Omental fat pad (tissue), 4 donors: ENCODE measurements at places on chromosomes 3 and 15. TPM values are rescaled to one million over a fixed set of nuclear protein-coding genes. Genes with fewer than 3 reads are reported as not detected.

CKMT1B gene
- total RNA-seq: 2.3 TPM

GOLGA6A gene
- not detected for total RNA-seq

CEMIP gene
- total RNA-seq: 1.2 TPM

PLA2G4D gene
- not detected for total RNA-seq

FANCD2OS gene
- not detected for total RNA-seq

CRTAP gene
- 329 TPM for total RNA-seq

PCOLCE2 gene
- total RNA-seq: 197 TPM

CILP gene
- total RNA-seq: 35.1 TPM

DNA sequence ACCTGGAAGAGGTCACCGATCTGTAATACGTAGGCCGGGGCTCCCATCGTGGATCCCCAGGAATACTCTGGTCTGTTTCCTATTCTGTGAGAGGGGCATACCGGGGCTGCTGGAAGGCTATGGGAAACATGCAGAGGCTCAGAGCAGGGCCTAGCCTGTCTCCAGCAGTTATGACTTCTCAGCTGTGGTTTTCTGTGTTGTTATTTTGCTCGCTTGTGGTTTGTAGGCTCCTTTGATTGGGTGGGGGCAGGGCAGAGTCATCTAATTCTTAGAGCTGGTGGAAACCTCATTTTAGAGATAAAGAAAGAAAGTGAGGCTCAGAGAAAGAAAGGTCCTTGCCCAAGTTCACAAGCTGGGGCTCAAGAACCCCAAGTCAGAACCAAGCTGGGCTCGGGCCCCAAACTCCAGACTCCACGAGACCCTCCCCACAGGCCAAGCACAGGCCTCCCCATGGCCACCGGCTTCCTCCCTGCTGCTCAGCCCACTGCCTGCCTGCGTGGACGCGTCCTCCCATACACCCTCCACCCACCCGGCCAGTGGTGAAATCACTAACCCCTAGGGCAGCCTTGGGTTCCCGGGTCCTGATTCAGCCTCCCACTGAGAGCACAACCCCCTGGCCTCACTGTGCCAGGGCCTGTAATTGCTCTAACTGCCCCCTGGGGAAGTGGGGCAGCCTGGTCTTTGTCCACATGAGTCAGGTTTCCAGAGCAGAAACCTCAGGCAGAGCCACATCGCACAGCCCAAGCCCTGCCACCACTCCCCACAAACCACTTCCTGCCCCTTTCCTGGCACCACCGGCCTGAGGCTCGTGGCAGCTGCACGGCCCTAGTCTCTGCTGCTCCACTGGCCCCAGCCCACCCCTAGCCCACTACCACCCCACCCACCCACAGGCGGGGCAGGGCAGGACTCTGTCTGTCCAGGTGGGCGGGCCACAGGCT, 270.8 kb downstream of the UACA start:
- no peak for DNase-seq

DNA sequence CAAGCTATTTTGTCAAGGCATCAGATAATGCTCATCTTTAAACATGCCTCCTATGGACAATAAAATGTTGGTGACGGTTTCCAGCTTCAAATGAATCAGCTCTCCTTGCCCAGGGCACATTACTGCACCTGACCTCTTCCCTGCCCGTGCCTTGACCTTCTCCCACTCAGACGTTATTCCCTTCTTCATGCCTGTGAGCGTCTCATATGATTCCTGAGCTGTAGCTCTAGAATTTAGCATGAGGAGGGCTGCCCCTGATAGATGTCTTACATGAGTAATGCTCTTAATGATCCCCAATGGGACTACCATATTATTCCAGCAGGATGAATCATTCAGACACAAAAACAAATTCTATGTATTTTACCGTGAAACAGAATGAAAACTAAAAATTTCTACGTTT, 762.7 kb downstream of the ROBO1 start:
- DNase-seq: no peak

DNA sequence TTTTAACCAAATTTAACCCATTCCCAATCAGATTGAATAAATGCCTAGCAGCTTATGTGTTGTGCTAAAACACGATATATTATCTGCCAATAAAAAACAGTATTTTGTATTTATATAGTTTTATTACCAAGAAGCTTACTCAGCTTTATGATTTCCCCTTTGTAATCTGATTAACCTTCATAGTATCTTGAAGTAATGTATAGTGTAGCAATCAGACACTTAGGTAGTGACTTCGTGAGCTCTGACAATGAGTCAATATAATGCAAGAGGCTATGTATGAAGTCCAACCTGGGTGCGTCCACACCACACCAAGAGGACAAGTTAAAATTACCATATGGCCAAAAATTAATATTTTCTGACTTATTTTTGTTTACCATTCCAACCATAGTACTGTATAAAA, 2.1 kb upstream of the CNBP start:
- no peak for DNase-seq

DNA sequence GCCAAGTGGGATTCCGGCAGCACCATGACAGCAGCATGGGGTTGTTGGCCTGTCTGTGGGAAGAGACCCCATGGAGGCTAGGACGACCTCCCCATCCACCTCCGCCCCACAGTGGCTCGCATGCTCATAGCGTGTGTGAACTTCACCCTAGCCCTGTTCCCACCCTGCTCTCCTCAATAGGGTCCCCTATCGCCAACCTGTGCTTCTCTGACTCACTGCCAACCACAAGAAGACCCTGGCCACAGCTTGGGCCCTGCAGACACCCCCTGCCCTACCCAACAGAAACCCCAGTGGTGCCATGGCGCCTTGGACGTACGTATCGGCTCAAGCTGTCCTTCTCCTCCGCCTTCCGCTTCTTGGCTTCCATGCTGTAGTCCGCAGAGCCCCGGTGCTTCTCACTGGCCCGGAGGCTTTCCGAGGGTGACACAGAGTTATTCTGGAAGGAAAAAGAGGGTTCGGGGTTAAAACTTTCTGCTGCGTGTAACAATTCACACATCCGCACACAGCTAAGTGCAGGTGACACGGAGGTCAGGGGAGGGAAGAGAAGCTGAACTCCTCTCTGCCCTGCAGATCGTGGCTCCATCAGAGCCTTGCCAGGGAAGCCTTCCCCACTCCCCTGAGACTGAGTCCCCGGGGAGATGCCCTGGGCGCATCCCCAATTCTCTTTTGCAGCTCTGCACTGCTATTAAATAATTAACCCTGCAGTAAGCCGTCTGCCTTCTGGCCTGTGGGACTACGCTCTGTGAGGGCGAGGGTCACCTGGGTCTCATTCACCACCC, 37.3 kb downstream of the TLE3 start:
- DNase-seq: no peak

DNA sequence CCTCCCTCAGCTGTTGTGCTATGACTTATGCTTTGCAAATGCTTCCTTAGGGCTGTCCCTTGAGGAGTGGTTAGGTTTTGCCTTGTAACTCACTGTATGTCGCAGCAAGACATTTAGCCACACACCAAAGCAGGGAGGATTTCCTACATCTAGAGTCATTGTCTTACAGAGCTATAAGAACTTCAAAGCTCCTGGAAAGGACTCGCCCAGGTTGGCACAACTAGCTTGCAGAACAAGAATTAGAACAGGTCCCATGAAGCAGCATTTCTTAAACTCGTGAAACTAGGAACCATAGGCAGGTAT, 19.4 kb upstream of the ACAP2 start:
- no peak for DNase-seq

- DNase-seq: no peak
Measured at GRCh38 chr15:48984811-48985352, 21.2 kb upstream of the SHC4 start.

DNA sequence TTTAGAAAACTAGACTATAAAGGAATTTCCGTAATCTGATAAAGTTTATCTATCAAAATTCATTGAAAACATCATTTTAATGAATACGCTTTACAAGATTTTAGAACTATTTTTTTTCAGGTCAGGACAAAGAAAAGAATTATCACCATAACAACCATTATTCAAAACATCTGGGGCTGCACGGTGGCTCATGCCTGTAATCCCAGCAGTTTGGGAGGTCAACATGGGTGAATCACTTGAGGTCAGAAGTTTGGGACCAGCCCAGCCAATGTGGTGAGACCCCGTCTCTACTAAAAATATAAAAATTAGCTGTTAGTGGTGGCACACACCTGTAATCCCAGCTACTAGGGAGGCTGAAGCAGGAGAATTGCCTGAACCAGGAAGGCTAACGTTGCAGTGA, 260.4 kb downstream of the WNT5A start:
- DNase-seq: no peak

GRCh38 chr3:79253271-79253670, 514.5 kb downstream of the ROBO1 start:
- DNase-seq: no peak

DNA sequence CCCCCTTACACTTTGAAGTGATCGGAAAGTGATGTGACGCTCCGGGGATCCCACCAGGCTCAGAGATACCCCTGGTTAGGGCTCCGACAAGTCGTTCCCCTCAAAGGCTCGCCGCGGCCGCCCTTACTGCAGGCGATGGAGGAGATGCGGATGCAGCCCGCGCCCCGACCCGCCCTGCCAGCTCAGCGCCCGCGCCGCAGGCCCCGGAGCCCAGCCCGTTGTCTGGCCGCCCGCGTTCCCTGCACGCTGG, 228 bp downstream of the GLT8D1 start:
- no peak for DNase-seq

GRCh38 chr3:17730318-17730967, 12.0 kb downstream of the TBC1D5 start:
- DNase-seq: no peak

GRCh38 chr15:44910981-44911625, 45.4 kb upstream of the TERB2 start:
- DNase-seq: no peak

- no peak for DNase-seq
Measured at GRCh38 chr15:101455291-101456025, 34.0 kb downstream of the PCSK6 start.

GRCh38 chr3:36596419-36596818, 167.9 kb downstream of the DCLK3 start:
- DNase-seq: no peak

- no peak for DNase-seq
Measured at GRCh38 chr3:126340943-126341754, 16.1 kb downstream of the KLF15 start.

GRCh38 chr3:50008931-50009330, 69.0 kb downstream of the RBM6 start:
- DNase-seq: no peak

DNA sequence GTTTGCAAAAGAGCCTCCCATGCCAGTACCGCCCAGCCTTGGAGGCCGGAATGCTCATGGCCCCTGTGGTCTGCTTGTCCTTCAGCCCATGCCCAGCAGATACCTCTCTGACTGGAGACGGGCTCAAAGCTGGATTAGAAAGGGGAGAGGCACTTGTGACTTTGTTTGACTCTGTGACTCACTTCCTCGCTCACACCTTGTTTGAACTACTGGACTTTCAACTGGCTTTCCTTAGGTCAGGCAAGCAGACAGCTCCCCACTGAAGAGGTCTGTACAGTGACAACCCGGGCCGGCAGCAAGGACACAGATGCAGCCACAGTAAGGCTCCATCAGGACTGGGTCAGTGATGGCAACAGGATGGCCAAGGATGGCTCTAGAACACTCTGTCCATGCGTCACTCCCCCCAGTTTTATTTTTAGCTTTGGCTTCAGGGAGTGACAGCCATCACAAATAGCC, 98.6 kb upstream of the ABHD17C start:
- DNase-seq: no peak

DNA sequence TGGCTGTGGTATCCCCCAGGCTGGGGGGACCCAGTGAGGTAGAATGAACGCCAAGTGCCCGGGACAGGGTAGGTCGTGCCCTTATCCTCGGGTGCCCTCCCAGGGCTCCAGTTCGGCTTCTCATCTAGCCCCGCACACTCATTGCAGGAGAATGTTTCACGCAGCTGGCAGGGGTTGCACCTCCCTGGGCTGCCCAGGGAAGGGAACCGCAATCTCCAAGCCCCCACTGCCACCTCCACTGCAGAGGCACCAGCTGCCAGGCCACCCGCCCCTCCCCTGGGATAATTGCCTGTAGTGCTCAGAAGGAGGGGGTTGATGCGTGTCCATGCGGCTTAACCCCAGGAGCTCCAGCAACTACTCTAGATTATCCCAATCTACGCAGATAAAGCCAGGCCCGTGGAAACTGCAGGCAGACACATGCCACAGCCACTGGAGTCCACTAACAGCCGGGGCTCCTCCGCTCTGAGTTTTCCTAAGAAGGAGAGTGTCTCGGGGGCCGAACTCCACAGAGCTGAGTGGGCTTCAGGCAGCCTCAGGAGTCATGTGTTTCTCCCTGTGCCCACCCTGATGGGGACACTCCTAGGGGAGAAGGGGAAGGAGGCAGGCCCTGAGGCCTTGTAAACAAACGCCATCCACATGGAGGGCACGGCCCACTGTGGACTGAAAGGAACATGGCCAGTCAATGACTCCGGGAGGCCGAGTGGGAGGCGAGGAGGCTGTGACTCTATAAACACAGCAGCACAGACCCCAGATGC, 137.2 kb upstream of the IQSEC1 start:
- no peak for DNase-seq

DNA sequence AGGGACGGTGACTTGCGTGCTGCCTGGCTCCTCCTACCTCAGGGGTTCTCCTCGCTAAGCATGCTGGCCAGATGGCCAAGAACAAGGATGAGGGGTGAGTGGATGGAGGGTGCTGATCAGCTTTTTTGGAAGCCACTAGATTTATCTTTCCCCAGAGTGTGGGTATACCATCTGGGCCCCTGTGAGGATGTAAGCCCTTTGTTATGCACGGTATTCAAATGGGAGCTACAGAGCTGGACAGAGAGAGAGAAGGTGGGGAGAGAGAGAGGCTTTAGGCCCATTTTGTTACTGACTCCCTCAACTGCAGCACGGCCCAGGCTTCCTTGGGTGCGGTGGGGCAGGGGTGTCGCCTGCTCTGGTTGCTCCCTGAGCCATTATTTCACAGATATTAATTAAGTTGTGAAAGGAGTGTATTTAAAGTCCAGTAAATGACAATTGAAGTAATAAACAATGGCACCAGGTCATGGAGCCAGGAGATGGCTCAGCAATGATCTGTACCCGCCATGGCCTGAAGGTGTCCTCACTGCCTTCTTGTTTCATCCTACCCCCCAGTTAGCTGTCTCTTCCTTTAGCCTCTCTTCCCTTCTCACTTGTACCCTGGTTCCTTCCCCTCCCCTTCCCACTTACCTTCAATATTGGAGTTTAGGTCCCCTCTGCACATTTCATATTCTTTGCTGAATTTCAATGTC, 158.0 kb downstream of the CLSTN2 start:
- no peak for DNase-seq
